NCI-H1436 (cell line): ENCODE measurements at places on chromosomes 7 and 10.

DNA sequence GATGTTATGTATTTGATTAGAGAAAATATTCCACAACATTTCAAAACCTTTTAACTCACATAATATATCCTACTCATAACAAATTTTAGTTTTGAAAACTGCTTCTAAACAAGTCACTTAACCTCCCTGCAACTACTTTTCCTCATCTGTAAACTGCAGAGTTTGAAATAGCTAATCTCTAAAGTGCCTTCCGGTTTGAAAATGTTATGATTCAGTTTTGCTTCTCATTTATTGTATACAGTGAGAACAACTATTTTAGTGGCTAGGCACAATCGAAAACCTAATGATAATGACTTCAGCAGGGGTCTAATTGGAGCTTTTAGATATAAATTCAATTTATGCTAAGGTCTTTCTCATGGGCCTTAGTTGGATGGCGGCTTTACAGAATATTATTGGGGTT, 30.7 kb upstream of the TEX47 start:
- no peak for DNase-seq

- no peak for DNase-seq
Measured at GRCh38 chr10:43231523-43232078, 35.3 kb downstream of the RASGEF1A start.

DNA sequence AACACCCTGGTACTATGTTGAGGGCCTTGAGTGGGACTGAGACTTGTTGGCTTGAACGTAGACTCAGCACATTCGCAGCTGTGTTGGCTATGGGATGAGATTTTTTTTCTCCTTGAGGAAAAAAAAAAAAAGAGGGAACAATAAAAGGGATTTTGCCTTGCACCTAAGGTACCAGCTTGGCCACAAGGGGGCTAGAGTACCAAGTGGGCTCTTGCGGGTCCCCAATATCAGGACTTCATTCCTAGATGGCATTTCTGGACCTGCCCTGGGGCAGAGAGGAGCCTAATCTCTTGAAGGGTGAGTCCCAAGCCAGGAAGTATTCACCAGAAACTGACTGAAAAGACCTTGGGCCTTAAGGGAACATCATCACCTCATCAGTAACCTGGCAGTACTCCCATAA, 1083.6 kb upstream of the PHF14 start:
- no peak for DNase-seq

GRCh38 chr10:74969093-74969492, 142.4 kb upstream of the SAMD8 start:
- no peak for DNase-seq

GRCh38 chr10:51501396-51501795, 198.0 kb downstream of the CSTF2T start:
- DNase-seq = no peak

GRCh38 chr10:128091636-128092210, 34.5 kb downstream of the MKI67 start:
- no peak for DNase-seq

- DNase-seq = no peak
Measured at GRCh38 chr10:34959321-34959720, 130.8 kb downstream of the CUL2 start.

DNA sequence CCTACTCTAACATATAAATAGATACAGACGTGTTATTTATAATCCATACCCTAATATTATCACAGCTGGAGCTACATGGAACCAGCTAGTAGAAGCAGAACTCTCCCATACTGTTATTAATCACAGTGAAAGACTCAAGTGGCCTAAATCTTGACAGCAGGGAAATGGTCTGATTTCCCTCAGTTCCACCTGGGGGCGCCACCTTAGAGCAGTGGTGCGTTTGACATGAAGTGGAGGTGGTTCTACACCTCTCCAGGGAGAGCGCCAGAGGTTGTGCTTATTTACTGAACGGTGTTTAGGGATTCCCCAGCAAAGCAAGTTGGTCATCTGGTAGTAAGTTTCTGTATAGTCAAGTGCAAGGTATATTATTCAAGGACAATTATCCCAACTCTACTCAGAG, 17.6 kb downstream of the DNTT start:
- DNase-seq = no peak

DNA sequence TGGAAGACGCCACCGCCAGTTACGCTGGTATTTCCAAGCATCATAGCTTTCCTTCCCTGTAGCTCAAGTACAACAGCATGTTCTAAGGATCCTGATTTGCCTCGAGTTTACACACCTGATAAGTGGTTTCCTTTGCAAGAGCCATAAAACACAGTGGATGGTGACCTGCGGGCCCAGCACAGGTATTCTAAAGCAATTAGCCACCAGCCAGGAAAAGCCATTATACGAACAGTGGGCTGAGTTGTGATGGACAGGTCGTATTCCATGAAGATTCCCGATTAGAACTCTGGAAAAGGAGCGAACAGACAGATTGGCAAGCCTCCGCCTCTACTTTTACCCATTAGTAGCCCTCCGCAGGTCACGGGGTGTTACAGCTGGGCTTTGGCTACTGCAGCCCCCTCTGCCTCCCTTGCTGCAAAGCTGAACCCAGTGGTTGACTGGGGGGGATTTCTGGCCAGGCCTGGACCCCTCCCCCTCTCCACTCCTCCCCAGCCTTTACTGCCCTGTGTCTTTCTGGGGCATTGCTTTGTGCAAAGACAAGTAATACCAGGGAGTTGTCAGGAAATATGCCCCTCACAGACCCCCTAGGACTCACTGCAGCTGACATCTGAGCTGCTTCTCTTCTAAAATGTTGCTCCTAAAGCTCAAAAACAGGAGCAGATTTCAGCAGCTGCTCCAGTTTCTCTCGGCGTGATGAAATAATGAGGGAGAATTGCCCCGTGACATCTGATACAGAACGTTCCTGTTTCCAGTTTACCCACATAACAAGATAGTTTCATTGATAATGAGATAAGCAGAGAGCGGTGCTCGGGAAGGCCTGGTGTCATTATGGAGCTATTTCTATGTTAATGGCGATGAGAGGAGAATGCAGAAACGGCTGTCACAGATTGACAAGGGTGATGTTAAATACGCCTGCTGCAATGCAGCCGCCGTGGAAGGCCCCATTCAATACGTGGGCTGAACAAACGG, 214.4 kb downstream of the CCSER2 start:
- peak; percentile 55 for DNase-seq

DNA sequence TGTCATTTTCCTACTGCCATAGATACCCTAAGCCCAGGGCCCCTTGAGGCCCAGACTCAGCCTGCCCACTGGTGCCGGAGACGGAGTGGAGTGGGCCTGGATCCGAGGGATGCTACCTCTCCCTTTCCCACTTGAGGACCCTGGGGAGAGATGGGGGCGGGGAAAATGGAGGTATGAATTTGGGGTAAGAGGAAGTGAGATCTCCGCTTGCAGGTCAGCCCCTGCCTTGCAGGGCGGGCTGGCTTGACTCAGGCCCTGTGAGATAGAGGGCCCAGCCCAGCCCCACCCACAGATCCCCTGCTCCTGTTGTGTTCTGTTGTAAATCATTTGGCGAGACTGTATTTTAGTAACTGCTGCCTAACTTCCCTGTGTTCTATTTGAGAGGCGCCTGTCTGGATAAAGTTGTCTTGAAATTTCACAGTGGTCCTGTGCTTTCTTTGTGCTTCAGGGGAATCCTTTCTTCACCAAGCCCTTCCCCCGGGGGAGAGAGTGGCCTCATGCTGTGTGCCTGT, 13.2 kb downstream of the YKT6 start:
- no peak for DNase-seq

DNA sequence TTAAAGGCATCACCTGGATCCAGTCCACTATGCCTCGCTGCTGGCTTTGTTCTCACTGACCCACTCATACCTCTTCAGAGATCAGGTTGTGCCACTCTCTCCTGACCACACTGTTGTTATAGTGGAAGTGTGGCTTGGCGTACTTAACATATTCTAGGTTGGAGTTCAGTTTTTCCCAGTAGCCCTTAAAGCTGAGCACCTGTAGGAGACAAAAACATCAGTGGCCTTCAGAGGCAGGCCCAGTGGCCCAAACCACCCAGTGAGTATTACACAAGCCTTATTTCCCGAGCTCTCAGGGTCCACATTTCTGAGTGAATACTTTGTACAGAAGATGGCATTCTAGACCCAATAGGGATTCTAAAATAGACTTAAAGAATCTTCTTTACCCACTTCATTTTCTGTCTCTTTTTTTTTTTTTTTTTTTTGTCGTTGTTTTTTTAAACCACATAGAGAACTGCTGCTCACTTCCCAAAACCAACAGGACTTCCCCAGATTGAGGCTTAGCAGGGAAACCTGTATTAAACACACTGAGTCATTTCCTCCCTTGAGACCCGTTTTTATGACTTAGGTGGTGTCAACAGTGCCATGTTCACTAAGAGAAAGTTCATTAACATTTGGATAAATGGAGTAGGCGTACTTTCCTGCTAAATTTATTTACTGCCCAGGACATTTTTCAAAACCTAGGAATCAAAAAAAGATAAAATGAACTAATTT, 85.8 kb downstream of the GSAP start:
- peak; percentile 7 for DNase-seq

DNA sequence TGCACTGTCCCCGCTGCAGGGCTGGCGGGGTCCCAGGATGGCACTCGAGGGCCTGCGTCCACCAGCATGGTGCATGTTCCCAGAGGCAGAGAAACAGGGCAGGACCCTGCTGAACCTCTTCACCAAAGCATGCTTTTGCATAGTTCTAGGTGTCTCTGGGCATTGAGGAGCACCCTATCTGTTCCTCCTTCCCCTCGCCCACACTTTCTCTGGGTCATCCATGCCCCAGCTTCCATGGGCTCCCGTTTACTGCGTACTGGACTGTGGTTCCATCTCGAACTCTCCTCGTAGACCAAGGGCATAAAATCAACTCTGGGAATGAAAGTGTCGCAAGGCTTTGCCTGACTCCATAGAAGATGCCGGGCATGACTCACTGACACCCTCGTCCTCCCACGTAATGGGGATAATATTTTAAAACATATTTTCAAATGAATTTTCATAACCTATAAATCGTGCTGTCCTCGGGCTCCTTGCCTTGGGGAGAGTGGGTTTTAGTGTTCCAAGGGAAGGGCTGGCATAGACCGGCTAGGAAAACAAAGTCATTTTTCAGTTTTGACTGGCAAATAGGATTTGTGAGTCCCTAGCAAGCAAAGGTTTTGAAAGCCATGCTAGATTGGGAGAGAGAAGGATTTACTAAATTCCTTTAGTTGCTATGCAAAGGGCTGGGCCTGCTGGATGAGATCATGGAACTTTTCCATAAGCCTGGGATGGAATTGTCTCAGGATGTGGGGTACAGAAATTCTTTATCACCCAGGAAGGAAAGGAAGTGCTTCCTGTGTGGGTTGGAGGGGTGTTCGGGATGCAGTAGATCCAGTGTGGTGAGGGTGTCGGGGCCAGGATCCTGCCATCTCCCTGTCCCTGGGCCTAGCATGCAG, 498.7 kb upstream of the MKI67 start:
- no peak for DNase-seq

DNA sequence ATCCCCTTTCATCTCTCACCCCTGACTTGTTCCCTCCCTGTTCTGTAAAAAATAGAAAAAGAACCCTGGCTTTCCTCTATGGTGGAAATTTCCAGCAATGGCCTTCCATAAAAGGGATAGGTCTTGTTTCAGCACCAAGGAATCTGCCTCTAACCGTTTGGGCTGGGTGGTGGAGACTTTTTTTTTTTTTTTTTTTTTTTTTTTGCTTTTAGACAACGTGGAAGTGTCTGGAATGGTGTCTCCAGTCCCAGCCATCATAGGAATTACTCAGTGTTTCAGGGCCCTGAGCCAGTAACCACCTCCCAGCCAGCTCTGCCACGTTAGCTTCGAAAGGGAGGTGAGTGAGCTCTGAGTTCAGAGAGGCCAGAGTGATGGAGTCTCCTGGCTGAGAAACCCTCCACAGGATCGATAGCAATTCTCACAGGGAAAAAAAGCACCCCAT, 97.3 kb upstream of the COL1A2 start:
- DNase-seq = no peak

DNA sequence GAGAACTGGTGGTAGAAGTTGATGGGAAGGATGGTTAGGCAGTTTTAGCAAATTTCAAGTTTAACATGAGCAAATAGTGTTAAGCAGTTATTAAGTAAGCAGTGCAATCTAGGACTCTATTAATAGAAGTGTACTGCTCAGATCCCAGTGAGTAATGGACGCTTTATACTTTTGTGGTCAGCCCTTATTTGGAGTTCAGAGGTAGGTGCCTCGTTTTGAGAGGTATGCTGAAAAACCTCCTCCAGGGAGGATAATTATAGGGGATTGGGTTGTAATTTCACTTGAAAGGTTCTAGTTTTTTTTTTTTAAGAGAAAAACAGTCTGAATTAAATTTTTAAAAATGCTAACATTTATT, 33.5 kb upstream of the CCDC7 start:
- no peak for DNase-seq

GRCh38 chr7:103715376-103716120, 269.5 kb upstream of the SLC26A5 start:
- no peak for DNase-seq

- no peak for DNase-seq
Measured at GRCh38 chr10:75887992-75888680, 456.7 kb downstream of the LRMDA start.

DNA sequence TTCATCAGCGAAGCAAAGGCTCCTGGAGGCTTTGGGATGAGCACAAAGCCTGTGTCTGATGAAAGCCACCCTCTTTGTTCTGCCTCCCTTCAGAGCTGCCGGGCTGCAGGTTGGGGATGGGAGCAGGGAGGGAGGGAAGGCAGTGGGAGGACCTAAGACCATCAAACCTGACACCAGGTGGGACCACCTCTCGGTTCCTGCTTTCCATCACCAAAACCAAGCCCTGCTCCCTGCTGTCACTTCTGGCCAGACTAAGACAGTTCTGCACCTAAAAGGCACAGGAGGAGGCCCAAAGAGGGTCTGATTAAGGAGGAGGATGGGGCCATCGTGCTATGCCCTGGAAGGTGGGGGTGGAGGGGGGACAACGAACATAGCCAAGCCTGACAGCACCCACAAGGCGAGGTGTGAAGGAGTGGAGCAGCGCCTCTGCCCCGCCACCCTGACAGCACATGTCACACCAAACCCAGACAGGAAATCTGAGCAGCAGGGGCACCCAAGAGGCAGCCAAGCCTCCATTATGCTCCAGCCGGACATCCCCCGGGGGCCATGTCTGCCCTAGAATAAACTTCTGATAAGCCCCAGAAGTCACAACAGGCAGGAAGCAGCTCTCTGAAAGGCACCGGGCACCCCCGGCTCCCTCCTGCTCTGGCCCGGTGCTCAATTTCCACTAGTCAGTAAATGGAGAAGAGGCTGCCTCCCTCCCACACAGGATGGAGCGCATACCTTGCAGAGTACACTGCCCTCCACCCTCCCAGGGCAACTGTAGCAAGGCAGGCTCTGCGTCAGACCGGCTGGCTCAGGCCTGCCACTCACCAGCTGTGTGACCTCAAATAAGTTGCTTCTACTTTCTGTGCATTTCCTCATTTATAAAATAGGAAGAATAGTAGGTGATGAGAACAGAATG, 48.9 kb downstream of the DLG5 start:
- no peak for DNase-seq

DNA sequence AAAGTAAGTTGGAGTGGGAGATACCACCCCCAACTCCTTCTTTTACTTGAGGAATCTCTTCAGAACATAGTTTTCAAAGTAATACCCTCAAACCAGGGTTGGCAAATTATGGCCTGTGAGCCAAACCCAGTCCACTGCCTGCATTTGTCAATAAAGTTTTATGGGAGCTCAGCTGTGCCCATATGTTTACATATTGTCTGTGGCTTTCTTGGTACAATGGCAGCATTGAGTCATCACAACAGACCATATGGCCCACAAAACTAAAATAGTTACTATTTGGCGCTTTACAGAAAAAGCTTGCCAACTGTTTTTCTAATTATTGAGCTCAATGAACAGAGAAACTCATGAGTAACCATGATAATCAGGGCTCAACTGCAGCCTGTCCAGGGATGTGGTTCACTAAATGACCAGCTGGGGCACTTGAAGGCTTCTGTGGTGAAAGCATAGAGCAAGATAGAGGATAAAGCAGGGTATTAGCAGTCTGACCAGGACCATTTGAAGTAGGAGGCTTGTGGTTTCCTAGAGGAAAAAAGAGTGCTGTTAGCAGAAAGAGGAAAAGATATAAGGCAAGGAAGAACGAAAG, 196.0 kb upstream of the GRB10 start:
- DNase-seq = no peak
